ENCODE measurements at places on chromosomes 2 and 18.

- DNase-seq = no peak
These were observed 47.0 kb downstream of the EFEMP1 start for GRCh38 chr2:55876429-55877086.

DNA sequence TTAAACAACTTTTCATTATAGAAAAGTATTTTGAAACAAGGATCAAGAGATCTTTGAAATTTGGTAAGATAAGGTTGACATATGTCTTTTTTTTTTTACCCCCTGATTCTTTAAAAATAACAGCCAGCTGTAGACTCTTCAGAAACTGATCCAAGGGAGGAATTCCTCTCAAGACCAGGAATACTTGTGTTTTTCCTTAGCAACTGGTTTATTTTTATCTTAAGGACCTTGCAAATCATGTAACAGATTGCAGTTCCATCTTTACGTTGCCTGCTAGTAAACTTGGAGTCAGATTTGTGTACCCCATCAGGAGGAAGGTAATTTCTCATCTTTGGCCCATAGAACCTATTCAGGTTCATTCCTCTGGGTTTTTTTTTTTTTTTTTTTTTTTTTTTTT, 71.6 kb downstream of the BOLA3 start:
- no peak for DNase-seq

- no peak for DNase-seq
These were observed 72.9 kb downstream of the C1QL2 start for GRCh38 chr2:119085613-119086012.

GRCh38 chr18:77209587-77209986, 40.1 kb upstream of the GALR1 start:
- no peak for DNase-seq

- DNase-seq = peak; percentile 87
These were observed 42.1 kb downstream of the DDX18 start for GRCh38 chr2:117856415-117857210.

DNA sequence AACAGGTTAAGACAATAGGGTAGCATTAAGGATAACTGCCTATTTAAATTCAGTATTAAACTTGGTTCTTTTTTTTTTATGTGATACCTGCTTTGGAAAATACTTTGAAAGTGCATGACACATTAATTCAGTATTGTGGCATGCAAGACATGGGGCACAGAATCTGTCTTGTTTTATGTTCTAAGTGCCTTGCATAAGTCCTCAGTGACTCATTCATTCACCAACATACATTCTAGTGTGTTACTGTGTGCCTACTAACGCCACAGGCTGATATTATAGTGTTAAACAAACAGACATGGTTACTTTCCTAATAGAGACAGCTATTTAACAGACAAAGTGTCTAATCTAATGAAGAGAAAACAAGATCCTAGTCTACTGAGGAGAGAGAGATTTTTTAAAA, 91.7 kb downstream of the GCA start:
- peak; percentile 32 for DNase-seq

GRCh38 chr2:153786016-153786415, 85.7 kb upstream of the GALNT13 start:
- DNase-seq = no peak

GRCh38 chr2:215811409-215812345, 201.7 kb downstream of the MREG start:
- DNase-seq = no peak

GRCh38 chr2:128644718-128645256, 326.1 kb upstream of the HS6ST1 start:
- no peak for DNase-seq

GRCh38 chr2:18346344-18346743, 214.1 kb downstream of the RDH14 start:
- no peak for DNase-seq

DNA sequence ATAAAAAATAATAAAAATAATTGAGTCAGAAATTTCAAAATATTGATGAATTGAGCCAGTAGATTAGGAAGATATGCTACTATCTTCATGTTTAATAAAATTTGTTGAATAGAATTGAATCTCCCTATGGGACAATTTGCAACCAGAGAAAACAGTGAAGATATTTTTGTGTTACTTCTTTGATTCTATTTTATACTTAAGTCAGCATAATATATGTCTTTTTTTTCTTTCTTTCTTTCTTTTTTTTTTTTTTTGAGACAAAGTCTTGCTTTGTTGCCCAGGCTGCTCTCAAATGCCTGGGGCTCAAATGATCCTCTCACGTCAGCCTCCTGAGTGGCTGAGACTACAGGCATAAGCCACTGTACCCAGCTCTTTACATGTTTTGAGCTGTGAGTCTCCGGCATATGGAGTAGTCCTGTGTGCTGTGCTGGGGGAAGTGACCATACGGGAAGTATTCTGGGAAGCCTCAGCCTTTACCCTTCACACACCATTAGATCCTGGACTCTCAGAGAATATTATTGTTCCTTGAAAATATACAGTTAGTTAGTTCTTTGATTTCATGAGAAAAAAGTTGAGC, 13.8 kb upstream of the IAH1 start:
- no peak for DNase-seq

DNA sequence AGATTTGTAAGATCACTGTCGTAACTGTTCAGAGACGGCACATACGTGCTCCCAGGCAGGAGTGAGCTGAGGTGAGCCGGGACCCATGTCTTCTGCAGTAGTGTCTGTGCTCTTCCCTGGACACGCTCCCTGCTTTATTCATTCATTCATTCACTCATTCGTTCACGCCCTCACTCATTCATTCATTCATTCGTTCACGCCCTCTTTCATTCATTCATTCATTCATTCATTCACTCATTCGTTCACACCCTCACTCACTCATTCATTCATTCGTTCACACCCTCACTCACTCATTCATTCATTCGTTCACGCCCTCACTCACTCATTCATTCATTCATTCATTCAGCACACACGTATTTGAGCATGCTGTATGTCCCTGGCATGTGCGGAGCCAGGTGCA, 207.0 kb downstream of the GLI2 start:
- no peak for DNase-seq

DNA sequence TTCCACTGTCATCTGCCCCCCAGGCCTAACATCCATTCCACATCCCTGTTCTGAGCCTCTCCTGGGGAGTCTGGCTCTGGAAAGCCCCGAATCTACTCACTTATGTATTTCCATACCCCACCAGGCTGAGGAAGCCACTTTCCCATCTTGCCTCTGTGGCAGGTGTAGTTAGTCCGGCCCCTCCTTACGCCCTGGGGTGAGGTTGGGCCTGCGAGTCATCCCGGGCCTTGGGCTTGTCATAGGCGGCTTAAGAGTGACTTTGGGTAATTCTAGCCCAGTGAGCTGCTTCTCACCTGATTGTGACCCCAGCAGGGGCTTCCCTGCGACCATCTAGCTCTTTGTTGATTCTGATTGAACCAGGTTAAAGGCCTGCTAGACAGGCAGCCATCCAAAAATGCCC, 21.1 kb downstream of the PCARE start:
- DNase-seq = no peak

DNA sequence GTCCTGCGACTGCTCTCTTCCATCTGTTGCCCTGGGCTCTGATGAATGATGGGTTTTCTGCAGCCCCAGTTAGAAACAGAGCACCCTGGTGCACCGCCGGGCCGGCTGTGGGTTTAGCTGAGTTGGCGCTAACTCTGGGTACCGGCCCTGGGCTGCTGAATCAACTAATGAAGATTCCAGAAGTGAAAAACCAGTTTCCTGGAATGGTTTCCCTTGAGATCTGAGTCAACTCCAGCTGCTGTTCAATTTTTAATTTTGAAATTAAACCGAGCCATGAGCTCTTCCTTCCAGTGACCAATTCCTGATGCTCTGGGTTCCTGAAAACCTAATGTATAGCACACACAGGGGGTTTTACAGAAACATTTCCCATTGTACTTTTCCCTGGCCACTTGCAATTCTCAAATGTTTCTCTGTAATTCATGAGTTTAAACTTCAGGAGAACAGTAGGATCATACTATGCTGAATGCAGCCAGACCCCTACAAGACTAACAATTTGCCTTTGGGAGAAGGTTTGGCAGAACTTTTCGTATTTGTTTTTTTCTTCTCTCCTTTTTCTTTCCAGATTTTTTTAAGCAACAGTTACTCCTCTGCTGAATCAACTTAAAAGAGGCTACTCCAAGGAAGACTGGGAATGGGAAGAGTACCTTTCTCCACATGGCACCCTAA, 5.5 kb downstream of the COL6A3 start:
- no peak for DNase-seq

DNA sequence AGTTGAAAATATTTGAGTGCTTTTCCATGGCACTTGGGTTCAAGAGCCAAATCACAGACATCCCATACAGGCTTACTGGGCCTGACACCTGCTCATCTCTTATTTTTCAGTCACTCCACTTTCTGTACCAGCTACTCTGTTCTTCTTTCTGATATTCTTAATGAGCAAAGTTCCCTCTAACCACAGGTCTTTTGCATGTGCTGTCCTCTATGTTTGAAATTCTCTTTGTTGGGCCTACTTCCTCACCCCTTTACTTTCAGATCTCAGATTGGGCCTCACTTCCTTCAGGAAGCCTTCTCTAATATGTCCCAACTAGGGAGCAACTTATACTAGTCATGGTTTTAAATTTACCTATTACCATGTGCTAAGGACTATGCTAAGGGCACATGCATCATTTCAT, 81.8 kb upstream of the RBMS1 start:
- no peak for DNase-seq

DNA sequence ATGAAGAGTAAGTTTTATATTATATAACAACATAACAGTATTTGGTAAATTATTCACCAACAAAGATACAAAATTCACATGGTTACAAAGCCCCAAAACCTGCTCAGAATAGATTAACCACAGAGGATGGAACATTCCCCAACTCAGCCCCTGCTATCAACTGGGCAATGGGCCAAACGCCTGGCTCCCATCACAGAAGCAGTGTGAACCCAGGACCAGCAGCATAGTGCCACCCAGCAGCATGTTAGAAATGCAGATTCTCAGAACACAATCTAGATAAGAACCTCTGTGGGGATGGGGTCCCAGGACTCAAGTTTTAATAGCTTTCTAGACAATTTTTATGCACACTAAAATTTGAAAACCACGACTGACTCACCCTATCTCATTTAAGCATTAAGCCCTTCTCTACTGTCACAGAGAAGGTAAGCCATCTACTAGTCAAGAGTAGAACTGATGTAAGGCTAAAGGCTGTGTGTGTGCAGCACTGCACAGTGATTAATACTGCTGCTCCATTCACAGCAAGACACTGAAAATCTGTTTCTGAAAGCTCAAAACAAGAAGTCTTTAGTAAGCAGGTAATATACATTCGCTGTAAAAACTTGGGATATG, 15.2 kb downstream of the AFG3L2 start:
- DNase-seq = peak; percentile 13

GRCh38 chr2:173165443-173166238, 90.0 kb downstream of the MAP3K20 start:
- no peak for DNase-seq

- DNase-seq = no peak
These were observed 255.9 kb upstream of the SPRED2 start for GRCh38 chr2:65688141-65688886.

- peak; percentile 88 for DNase-seq
These were observed 81.4 kb upstream of the PKDCC start for GRCh38 chr2:41966431-41966893.

- no peak for DNase-seq
These were observed 47.1 kb upstream of the ZFP36L2 start for GRCh38 chr2:43273529-43273928.

GRCh38 chr2:37867166-37867565, 57.9 kb upstream of the RMDN2 start:
- no peak for DNase-seq

GRCh38 chr2:147845411-147845971, 662 bp downstream of the ACVR2A start:
- DNase-seq = no peak

GRCh38 chr2:106232638-106233349, 38.7 kb upstream of the UXS1 start:
- no peak for DNase-seq

DNA sequence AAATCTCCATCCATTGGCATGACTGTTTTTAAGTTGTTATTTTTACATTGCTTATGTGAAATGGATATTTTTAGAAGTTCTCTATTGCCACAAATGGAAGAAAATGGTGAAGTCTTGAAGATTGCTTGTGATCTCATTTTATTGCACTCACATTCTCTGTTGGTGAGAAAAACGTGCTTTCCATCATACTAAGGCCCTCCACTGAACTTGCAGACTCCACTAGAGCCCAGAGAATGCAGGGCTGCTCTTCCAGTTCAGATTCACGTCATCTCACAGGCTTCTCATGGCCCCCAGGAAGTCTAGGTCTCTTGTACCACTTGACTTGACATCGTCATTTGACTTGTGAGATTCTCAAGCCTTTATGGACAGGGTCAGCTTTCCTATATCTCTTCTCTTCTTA, 254.8 kb upstream of the COPS8 start:
- no peak for DNase-seq

DNA sequence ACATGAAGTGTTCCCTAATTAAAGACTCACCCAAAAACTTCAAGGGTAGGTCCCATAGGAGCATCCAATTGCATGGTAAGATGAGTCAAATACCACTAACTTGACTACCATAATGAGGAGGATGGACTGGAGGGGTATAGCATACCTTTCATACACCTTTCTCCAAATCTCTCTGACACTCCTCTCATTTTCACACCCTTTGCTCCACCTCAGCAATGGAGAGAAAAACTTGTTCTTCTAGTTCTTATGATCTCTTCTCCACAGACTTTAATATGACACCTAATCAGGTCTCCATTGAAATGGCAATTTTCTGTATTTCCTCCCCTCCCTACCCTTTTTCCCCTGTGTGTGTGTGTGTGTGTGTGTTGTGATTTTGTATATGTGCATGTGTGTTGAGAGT, 41.1 kb upstream of the MAP2 start:
- DNase-seq = no peak

- no peak for DNase-seq
These were observed 9.2 kb downstream of the OXER1 start for GRCh38 chr2:42754776-42755140.

DNA sequence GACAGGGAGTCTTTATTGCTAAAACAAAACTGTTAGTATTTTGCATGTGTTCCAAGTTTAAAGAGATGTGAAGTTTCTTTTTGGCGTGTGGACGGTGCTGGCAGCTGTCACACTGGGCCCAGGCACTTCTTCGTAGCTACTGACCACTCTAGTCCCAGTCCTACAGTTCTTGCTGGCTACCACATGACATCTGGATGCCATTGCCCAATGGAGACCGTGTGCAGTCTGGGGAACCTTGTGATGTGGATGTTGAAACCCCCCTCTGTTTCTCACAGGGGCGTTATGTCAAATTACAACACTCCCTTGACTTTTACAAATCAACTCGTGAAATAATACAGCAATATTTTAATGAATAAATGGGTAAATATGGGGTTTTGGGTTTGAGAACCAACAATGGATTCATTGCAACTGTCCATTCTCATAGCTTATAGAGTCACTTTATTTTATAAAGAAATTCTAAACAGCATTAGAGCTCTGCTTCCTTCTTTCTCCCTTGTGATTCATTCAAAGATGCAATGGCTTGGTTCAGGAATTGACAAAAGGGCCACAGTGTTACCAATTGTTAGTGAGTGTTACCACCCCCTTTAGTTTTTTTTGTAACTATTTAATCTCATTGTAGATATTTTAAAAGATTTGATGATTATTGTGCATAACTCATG, 1.2 kb downstream of the GPD2 start:
- DNase-seq = no peak
